ENCODE measurements at places on chromosomes 2 and 18. TPM values are rescaled to one million over a fixed set of nuclear protein-coding genes. Genes with fewer than 3 reads are reported as not detected.

- no peak for DNase-seq
These were observed 753.5 kb upstream of the PKDCC start for GRCh38 chr2:41294331-41294730.

- DNase-seq, result no peak
These were observed 114.1 kb upstream of the NCKAP5 start for GRCh38 chr2:133682347-133682746.

DNA sequence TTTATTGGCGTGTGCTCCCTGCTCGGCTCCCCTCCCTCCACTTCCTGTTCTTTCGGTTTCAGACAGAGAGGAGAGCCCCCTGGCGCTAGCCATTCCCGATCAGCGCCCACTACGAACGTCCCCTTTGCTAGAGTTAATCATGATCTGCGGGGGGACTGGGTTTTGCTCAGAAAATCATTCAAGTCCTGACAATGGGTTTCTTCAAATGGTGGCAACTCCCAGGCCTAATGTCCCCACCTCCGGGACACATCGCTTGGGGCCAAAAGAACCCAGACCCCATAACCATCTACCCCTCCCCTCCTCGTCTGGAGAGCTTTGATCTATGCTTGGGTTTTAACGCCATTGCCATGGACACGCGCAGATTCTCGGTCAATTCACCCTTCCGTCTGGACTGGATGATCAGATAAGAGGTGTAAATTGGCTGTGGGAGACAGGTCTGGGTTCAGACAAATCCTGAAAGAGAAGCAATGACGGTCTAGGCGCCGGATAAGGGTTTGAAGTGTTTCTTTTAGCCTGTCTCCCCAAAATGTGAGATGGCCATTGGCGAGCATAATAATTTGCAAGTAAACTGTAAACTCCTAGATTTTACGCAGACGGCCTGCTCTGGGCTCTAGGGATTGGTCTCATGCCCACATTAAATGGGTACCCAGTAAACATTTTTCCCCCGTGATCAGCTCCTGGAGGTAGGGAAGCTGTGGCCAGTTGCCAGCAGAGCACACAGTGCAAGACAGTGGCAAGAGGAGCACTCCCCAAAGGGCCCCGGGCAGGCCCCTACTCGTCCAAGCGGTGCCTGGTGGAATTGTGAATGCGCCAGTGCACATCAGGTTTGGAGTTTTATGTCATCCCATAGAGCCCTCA is 4.7 kb downstream of the NRP2 start:
- no peak for DNase-seq

Gene PTPN2
- total RNA-seq, result 29.2 TPM

DNA sequence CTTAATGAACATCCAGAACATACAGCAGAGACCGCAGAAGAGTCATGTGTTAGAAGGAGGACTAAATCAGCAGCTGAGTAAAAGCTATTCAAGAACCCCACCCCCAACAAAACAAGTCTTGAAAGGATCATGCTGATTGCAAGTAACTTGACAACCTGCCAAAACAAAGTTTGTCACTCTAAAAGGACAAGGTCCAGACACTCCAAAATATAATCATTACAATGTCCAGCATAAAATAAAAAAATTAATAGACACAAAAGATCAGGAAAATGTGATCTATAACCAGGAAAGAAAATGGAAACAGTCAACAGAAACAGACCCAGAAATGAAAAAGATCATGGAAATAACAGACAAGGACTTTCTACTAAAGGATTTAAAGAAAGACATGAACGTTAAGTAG is 28.5 kb downstream of the CCDC88A start:
- no peak for DNase-seq

Gene IL36G
- total RNA-seq, result not detected

GRCh38 chr2:126299469-126299976 is 356.4 kb upstream of the GYPC start:
- DNase-seq, result no peak

- no peak for DNase-seq
These were observed 45.9 kb upstream of the ST6GAL2 start for GRCh38 chr2:106931717-106932335.

DNA sequence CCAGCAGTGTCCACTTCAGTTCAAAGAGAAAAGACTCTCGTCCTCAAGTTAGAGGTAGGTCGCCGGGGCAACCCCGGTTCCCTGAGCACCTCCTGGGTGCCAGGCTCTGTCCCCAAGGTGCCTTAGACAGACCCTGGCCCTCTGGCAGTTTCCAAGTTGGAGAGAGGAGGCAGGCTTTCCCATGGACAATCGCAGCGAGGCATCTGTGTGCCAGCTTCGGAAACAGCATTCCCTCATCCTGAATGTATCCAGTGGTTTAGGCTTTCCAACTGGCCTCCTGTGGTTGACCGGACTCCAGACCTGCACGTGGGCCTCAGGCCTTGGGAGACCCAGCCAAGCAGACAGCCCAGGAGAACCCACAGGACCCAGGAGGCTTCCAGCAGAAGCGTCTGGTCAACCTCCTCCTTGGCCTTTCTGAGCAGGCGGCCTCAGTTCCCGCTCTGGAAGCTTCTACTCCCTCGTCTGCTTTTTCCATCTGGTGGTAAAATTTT is 70.3 kb downstream of the KCNF1 start:
- peak; percentile 64 for DNase-seq
